OCI-LY7 (cell line): ENCODE measurements at places on chromosomes 3 and 15.

GRCh38 chr3:123914829-123915228, 30.7 kb upstream of the MYLK start:
- DNase-seq = no peak

DNA sequence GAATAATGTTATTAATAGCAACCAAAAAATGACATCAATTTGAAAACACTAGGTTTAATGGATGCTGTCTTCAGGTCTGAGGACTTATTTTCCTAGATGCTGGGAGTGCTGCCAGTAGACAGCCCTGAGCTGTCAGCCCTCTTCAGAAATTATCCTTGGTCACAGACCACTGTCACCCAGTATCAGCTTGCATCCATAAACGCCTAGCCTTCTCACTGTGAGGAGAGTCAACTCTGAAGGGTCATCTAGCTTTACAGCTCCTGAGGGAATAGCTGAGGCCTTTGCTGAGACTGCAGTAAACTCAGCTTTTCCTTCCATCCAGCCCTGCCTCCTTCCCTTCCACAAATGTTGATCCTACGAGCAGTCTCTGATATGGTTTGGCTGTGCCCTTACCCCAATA, 19.4 kb upstream of the MNS1 start:
- DNase-seq = no peak

- no peak for DNase-seq
Observed at GRCh38 chr3:55524565-55525244, 37.6 kb upstream of the WNT5A start.

GRCh38 chr15:47301481-47301880, 415.8 kb upstream of the SEMA6D start:
- no peak for DNase-seq

DNA sequence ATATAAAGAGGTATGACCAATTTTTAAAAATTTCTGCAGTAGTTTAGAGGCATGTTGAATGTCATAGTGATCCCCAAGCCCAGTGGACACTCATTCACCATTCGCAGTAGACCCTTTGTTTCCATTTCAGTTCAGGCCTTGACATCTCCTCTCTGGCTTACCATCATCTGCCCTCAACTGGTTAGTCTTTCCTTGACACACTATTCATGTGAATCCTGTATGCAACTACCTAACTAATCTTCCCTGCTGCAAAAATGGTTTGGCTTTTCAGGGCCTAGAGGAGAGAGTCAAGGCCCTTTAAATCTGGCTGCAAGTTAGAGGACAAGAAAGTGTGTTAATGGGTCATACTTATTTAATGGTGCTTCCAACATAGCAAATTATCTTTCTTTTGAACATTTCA, 10.9 kb downstream of the APH1B start:
- DNase-seq = no peak

DNA sequence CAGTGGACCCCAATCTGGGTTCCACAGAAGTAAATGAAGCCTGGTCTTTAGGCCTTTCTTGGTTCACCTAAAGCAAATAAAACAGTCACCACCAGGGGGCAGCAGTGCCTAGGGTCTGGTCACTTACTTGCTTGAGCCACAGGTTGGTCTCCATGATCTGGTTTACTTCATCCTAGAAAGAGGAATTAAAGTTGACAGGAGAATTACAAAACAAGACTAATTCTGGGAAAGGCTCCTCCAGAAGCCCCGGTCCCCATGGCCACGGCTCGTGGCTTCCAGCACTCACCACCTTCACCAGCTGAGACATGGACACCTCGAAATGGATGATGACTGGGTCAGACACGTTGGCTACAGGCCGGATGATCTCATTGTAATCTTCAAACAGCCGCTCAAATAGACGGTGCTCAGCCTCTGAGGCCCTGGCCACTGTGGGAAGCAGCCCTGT, 2.3 kb downstream of the CHRNA3 start:
- DNase-seq = peak; percentile 83

GRCh38 chr15:80743189-80743833, 35.9 kb upstream of the CEMIP start:
- no peak for DNase-seq
